ENCODE measurements at places on chromosomes 1 and 21.
A peak's percentile ranks its signal among the peaks of the same experiment; 100 is the strongest.

DNA sequence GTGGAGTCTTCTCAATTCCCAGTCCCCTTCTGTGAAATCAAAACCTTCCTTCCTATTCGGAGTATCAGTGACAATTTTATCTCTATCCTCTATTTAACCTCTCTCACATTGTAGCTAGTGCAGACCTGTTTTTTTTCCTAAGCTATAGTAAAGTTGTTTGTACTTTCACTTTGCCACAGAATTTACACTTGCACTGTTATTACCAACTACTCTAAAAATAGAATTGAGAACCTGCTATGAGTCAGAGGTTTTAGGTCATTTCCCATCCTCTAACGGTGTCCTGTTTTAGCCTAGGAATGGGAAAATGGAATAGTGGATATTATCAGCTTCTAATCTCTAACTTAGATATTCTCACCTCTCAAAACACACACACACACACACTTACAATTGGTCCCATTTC, 862.7 kb downstream of the NCAM2 start:
- DNase-seq = peak; percentile 9

- DNase-seq = no peak
Measured at GRCh38 chr1:41767534-41768525, 150.9 kb downstream of the HIVEP3 start.

DNA sequence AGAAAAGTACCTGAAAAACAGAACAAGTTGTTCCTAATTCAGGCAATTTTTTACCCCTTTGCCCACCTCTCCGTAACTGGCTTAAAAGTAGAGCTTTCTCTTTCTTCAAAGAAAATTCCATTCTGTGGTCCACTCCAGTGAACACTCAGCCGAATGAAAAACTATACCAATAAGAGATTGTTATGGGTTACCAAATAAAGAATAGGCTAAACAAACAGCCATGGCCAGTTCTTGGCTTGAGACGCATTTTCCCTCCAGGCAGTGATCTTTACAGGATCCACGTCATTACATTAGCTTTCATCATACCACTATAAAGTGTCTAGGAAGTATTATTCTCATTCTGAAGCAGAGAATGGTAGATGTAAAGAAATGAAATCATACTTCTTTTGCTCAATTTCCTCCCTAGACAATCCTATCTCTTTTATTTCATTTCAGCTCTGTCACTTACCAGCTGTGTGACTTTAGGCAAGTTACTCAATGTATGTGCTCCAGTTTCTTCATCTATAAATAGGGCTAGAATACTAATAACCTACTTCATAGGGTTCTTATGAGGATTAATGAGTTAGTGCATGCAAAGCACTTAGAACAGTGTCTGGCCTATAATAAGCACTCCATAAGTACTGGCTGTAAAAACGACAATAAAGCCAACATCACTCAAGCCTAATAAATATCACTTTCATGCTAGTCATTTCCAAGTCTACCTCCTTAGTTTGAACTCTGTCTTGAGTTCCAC, 26.5 kb upstream of the TRIM45 start:
- DNase-seq = no peak

DNA sequence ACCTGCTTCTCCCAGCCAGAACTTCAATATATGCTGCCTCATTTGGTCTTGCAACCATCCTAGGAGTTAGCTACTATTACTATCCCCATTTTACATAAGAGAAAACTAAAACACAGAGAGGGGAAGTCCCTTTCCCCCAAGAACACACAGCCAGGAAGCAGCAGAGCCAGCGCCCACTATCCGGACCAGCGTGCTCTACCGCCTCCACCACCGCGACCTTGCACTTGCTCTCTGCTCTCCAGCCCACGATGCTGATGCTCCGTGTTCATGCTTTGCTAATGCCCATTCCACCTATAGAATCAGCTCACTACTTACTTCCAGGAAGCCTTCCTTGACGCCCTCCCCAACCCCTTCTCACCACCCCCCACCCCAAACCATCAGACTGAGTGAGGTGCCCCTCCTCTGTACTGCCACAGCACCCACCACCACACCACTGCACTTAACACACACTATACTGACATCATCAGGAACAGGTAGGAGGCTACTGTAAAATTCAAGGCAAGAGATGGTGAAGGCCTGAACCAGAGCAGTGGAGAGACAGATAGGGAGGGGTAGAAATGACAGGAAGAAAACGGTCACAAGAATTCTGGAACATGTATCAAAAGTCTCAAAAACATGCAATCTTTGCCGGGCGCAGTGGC, 9.4 kb downstream of the TMEM53 start:
- DNase-seq = no peak

DNA sequence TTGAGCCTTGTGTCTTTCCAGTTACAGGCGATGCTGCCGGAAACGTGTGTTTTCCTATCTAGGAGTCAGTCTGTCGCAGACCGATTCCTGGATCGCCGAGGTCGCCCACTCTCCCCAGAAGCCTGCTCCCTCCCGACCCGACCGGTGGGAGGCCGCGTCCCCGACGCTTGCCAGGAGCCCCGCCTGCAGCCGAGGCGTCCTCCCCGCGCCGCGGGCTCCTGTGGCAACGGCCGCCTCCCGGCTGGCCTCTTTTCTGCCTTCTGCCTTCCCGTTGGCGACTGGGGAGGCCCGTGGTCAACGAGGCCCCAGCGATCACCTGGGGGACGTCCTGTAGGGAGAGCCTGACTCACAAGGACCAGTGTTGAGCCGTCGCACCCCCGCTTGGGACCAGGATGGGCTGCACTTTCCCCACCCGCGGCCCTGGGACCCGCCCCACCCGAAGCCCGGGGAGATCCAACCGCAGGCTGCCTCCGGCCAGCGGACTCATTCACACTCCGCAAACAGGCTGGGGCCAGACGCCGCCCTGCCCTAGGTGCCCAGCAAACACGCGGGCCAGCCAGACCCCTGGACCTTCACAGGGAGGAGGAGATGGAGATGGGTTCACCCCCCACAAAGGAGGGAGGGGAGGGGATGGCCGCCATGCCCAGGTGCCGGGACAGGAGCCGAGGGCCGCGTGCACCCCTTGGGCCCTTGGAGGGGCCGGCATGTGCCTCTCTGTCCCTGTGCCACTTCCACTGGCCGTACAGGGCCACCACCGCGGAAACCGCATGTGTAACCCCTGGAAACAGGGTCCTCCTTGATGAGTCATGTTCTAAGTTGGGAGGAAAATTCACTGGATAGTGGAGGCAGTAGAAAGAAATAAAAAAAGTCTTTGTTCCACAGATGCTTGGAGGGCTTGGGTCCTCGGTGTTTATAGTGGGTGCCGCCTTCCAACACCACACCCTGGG, 7.2 kb upstream of the COL6A1 start:
- peak; percentile 76 for DNase-seq

DNA sequence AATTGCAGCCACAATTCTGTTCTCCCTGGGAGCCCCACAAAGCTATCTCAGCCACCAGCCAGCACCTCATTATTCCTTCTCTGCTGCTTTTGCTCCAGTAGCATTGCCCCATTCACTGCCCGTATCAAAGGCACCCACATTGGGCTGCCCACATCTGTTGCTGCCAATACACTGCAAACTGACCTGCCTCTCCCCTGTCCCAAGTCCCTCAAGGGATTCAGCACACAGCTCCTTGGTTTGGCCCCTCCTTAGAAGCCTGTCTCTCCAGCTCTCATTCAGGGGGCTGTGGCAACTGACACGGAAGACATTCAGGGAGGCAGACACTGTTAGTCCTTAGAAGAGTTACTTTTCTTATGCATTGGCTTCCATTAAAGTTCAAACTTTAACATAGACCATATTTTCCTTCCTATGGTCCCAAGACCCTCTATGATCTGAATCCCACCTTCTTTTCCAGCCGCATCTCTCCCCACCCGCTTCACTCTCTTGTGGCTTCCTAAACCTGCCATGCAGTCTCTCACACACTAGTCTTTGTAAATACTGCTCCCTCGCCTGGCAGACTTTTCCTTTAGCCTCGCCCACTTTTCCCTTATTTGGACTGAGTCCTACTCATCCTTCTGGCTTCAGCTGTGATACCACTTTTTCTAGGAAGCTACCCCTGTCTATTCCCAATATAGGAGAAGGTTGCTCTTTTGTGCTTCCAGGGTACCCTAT, 19.3 kb upstream of the KLHDC8A start:
- DNase-seq = no peak

DNA sequence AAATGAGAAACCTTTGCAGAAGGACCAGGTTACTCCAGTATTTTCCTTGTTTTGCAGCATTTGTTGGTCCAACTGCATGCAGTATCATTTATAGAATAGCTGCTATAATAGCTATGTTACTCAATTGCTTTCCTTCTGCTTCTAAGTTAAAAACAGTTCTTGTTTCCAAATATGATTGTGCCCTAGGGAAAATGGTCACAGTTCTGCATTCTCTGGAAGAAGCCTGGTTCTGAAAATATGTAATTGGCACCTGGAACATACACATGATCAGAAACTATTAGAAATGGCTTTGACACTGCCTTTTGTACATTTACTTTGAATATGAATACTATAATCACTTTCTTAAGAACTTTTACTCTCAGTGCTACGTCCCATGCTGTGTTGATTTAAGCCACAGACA, 33.6 kb downstream of the HENMT1 start:
- no peak for DNase-seq

DNA sequence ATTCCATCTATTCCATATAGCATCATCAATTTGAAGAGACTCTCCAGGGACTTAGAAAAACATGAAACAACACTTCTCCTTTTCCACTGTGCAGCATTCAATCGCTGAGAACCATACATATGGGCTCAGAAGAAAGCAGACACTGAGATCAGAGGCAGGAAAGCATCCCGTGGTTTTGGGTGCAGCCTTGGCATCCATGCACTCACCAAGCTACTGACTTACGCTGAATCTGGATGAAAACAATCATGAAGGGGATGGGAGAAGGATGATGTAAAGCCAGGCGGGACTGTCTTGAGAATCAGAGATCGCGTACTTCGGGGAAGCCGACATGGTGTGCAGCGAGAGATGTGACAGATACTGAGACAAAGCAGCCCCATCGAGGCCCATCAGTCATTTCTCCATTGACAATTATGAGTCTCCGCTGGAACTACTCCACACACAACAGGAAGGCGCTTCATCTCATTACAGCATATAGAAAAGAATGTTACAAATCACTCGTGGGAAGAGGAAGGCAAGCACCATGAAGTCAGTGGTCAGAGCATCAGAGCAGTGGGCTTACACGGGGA, 2.3 kb upstream of the TIAM1 start:
- no peak for DNase-seq

DNA sequence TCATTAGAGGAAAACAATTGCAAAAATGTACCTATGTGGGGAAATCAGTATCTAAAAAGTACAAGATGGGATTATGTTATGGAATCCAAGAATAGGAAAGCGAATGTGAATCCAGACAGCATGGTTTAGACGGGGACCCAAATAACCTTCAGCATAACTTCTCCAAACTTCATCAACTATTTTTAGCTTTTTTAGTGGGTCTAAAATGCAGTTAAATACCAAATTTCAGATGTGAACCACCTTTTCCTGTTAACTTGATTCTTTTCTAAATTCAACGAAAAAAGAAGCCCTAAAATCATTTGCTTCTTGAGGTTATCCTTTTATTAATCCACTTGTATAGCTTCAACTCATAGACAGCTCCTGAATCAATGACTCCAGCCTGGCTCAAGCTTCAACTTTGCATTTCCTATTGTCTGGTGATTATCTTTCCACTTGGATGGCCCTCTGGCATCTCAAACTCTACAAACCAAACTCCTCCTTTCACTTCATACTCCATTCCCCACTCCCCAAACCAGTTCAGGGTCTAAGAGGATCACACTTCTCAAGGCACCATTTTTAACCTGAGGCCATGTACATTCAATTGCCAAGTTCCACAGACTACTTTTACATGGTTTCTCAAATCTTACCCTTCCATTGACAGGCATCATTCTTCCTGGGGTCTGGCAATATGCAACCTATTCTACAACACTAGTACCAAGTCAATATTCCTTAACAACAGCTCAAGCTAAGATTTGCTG, 7.4 kb downstream of the ERRFI1 start:
- no peak for DNase-seq

- no peak for DNase-seq
Measured at GRCh38 chr1:178238722-178239510, 145.0 kb downstream of the RASAL2 start.

DNA sequence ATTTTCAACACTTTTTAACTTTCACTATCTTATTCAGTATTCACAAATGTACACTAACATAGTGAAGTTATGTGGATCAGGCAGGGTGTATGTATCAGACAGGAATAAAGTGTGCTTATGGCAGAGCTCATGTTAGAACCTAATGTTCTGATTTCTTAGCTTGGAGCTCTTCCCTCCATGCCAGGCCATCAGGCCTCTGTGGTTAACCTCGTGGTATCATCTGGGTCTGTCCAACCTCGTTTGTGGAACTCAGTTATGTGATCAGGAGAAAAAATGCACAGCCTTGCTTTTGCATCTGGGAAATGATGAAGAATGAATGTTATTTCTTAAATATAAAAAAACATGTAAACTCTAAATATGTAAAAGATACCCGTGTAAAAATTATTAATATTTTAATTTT, 86.9 kb downstream of the MPZL1 start:
- DNase-seq = no peak

- DNase-seq = no peak
Measured at GRCh38 chr21:15112858-15113257, 48.1 kb upstream of the NRIP1 start.

- no peak for DNase-seq
Measured at GRCh38 chr1:229170778-229171505, 100.0 kb upstream of the RAB4A start.

DNA sequence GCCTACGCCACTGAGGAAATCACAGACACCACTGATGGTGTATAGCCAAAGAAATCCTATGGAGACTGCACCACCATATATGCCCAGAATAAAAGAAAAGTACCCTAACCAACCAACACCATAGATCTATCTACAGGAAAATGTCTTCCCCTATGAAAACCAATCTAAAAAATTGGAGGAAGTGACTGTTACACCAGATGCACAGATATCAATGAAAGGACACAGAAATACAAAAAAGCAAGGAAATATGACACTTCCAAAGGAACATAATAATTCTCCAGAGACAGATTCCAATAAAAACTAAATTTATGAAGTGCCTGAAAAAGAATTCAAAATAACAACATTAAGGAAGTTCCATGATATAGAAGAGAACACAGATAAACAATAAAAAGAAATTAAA, 56.8 kb upstream of the BCL10 start:
- no peak for DNase-seq

DNA sequence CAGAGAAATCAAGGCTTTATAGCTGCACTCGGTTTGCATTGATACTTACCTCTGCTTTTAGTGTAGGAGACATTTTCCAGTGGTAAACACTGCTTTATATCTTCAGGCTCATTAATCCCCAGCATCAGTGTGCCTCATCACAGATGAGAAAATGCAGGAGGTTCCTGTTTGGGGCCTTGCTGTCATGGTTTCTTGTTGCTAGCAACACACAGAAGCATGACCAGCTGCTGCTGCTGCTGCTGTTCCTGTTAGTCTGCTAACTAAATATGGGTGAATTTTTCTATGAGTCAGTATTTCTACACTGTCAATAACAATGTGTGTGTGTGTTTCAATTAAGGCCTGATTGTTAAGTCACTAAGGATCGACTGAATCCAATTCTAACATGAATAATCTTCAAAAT, 85.8 kb upstream of the RGS1 start:
- DNase-seq = peak; percentile 94

- no peak for DNase-seq
Measured at GRCh38 chr1:83547901-83548300, 451.0 kb downstream of the TTLL7 start.

Measured in common myeloid progenitor, CD34-positive (primary cell).